ENCODE measurements at places on chromosomes 7 and 10.

GRCh38 chr7:247181-247580, 42.8 kb upstream of the FOXL3 start:
- DNase-seq: no peak

GRCh38 chr10:132069122-132069848, 3.5 kb downstream of the JAKMIP3 start:
- no peak for DNase-seq

DNA sequence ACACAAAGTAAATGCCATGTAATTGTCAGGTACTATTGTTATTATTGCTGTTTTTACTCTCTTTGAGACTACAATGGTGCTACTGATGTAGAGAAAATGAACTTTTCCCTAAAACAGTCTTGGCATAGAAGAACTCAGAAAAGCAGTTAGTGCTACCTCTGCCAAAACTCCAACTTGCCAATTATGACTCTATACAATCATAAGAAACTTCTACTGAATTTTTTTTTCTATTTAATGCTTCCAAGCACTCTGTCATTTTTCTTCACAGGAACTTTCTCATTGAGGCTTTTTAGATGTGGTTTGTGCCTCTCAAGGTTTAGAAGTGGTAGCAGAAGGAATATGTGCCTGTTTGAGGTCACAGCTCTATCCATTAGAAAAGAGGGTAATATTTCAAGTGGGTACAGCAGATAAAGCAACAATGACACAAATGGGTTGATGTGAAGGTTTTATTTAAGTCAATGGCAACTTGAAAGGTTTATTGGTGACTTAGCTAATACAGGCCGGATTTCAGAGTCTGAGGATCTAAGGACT, 64.0 kb upstream of the FERD3L start:
- no peak for DNase-seq

DNA sequence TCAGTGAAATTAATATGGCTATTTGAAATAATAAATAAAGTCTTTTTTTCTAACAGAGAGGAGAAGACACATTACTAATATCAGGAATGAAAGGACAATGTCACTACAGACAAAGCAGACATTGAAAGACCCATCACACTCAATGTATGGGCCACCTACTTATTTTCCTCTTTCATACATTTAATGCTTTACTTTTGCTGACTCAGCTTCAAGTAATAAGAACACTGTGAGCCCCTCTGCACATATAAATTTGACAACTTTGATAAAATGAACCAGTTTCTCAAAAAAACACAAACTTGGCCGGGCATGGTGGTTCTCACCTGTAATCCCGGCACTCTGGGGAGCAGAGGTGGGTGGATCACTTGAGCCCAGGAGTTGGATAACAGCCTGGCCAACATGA, 664.2 kb upstream of the COBL start:
- DNase-seq: no peak

GRCh38 chr10:32273336-32273735, 73.6 kb downstream of the EPC1 start:
- no peak for DNase-seq

DNA sequence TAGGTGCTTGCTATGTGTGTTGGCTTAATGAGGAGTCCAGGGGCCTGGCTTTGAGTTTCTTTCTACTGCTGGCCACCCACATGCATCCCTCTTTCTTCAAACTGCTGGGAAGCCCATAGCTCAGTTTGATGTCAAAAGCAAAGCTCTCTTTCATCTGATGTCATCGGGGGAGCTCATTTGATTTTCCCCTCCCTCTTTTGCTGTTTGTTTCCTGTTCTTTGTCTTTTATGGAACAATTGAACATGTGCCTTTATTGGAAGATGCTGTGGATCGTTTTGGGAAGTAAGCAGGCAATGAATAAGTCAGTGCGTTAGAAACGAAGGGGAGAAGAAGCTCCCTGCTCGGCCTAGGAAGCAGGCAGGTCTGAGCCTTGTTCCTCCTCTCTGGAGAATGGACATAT, 140.7 kb downstream of the GRK5 start:
- no peak for DNase-seq

- DNase-seq: peak; percentile 91
Observed at GRCh38 chr10:93512565-93512964, 16.2 kb downstream of the CEP55 start.

- no peak for DNase-seq
Observed at GRCh38 chr7:151008511-151009323, 15.6 kb downstream of the ATG9B start.

DNA sequence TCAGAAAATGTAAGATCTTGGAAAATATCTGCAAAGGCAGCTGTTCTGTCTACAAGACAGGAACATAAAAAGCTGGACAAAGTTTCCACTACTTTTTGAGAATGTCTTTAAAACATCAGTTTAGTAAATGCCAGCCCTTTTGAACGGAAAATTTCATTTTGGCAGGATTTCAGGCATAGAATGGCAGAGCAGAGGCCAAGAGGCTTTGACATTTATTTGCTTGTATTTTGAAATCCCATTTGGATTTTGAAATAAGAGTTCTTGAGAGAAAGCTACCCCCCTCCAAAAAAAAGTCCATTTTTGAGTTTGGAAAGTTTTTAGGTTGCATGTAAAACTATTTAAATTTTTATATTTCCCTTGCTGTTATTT, 3.1 kb upstream of the ETV1 start:
- DNase-seq: no peak

- peak; percentile 49 for DNase-seq
Observed at GRCh38 chr7:76074972-76075370, 27.1 kb downstream of the MDH2 start.

DNA sequence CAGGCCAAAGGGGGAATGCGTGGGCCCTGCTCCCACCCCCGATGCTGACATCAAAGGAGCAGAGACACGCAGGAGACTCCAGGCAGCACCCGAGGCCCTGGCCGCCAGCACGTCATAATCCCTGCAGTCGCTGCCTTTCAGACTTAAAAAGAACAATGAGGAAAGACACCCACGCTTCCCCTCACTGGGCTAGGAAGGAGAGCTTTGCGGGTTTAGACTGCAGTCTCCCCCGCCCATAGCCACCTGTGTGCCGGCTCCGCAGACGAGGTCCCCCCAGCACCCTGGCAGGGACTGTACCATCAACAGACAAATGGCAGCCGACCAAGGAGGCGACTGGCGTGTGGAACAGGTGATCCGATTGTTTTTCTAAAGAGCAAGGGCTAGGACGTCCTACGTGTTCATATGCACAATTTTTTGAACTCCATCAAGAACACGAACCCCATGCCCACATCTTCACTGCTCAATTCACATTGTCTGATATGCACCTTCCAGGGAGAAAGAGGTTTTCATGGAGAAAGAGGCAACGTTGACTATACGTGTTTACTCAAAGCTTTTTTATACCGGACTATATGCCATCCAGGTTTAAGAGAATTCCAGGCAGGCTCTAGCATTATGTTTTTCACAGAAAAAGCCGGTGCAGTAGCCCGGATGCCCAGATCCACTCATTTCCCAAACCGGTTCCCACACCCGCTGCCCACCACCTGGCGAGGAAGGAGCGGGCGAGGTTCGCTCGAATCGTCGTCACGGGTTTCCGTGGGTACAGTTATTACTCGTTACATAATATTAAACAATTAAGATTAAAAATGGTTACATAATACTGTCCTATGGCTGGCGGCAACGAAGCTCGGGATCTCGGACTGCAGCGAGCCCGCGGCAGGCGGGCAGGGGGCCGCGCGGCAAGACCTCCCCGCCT, 1.1 kb downstream of the GRB10 start:
- no peak for DNase-seq
